ENCODE measurements at places on chromosomes 3 and 15.

- DNase-seq = no peak
These were observed 59.4 kb upstream of the IMPG2 start for GRCh38 chr3:101379658-101380376.

DNA sequence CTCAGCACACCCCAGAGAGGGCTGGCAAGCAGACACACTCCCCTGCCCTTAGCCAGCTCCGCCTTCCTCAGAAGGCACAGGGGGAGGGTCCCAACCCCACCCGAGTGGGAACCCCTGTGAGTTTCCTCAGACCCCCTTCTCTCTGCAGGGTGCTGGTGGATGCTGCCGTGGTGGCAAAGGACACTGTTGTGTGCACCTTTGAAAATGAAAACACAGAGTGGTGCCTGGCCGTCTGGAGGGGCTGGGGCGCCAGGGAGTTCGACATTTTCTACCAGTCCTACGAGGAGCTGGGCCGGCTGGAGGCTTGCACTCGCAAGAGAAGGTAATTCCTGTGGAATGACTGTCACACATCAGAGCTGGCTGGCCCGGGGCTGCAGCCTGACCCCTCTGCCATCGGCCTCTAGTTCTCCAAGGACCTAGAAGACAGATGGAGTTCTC, 149.4 kb downstream of the LRRK1 start:
- no peak for DNase-seq

GRCh38 chr3:190566043-190566933, 52.4 kb downstream of the IL1RAP start:
- no peak for DNase-seq

DNA sequence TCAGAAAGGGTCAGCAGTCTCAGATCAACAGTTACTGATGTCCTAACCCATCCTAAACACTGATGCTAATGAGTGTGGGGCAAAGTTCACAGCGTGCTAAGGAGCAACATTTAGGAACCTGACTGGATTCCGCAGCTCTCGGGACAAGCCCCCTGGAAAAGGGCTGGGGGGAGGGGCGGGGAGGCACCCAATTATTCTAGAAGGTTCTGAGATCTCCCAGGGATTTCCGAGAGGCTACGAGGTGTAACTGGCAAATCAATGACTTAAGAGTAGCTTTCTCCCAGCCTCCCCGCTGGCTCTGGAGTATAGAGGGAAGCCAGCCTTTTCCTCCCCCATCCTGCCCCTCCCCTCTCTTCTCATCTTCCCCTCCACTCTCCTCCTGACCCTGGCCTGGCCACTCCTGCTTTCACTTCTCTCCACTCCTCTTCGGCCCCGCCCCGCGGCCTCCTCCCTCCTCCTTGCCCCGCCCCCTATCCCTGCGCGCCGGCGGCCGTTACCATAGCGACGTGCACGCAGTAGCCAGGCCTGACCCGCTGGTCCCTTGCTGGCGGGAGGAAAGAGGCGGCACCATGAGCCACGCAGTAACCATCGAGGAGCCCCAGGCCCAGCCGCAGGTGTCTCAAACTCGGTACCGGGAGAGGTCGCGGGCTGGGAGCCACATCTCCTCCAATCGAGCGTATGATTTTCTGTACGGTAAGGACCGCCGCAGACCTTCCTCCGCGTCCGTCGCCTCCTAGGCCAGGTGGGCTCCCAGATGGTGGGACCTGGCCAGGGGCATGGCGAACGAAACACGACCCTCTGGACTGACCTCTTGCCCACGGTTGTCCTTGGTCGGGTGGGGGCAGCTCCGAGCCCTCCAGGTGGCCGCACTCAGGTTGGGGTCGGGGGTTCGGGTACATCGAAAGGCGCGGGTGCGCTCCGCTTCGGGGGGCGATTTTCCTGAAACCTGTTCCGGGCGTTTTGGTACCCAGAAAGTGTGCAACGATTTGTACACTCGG, at the start of gene CFAP91:
CFAP91 (plus strand) TSS at position 493 of the 998 bp plus-strand sequence; CDS start at position 570, 77 bp downstream.
- peak; percentile 91 for DNase-seq

DNA sequence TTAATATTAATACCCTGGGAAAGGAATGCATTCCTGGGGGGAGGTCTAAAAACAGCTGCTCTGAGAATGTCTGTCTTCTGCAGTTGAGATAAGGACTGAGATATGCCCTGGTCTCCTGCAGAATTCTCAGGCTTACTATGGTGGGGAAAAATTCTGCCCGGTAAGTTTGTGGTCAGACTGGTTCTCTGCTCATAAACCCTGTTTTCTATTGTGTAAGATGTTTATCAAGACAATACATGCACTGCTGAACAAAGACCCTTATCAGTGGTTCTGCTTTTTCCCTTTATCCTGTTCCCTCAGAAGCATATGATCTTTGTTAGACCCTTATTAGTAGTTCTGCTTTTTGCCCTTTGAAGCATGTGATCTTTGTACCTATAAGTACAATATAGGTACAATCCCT, 494.6 kb downstream of the CNTN6 start:
- DNase-seq = no peak

DNA sequence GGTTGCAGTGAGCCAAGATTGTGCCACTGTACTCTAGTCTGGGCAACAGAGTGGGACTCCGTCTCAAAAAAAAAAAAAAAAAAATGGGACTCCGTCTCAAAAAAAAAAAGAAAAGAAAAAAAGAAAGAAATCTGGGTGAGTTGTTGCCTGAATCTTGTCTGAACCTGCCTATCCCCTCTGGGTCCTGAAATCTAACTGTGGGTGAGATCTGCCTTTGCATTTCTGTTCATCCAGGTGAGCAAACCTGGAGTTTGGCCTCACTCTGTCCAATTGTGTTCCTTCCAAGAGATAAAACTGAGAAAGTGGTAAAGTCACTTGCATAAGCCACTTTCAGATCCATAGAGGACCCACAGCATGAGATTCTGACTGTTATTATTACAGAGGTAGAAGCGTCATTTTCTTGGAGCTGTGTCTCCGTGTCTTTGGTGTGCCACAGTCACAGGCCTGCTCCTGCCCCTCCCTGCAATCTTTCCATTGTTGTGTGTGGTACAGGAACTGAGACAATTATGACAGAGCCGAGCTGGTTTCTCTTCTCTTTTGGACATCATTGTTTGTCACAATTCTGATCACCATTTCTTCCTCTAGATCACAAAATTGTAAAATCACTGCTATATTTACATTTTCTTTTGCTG, 235.9 kb downstream of the LPP start:
- no peak for DNase-seq

DNA sequence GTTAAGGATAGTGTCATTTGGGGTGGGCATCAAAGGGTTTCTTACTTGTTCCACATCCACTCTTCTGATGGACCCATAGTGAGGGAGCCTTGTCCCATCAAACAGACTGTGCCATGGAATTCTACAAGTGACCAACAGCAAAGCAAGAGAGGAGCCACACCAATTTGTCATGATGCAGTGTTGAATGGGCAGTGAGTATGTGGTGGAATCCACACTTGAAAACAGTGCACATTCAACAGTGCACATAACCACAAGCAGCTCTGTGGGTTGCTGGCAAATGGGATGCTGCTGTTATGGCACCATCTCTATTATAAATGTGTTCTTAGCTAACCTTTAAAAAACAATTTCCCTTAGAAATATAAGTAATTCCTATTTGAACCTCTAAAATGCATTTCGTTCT, 52.5 kb upstream of the CPNE4 start:
- DNase-seq = no peak

DNA sequence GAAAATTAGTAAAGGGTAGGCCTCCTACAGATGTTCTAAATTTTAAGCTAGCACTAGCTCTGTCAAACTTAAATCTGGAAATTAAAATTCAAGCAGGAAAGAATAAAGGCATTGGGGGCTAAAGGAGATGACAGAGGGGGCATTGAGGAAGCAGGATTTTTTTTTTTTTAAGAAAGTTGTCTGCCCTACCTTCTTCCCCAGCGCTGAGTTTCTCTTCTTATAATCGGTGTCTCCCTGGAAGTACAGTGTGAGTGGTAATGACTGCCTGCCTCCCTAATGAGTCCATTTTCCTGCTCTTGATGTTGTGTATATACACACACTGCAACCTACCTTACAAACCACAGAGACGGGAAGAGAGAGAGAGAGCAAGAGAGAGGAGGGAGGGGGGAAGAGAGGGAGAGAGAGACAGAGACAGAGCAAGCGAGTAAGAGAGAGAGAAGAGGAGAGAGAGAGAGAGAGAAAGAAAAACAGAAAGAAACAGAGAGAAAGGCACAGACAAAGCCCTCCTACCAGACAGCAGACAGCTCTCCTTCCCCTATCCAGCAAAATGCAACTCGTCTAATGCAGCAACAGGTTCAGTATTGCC, 47.0 kb downstream of the ZBTB20 start:
- DNase-seq = no peak

GRCh38 chr3:185517387-185518130, 18.7 kb upstream of the TMEM41A start:
- DNase-seq = no peak

- DNase-seq = no peak
These were observed 40.2 kb downstream of the SLC9A9 start for GRCh38 chr3:143808030-143808429.

GRCh38 chr3:195203606-195204005, 67.4 kb downstream of the XXYLT1 start:
- DNase-seq = no peak

GRCh38 chr3:55341502-55342031, 145.5 kb downstream of the WNT5A start:
- no peak for DNase-seq

- no peak for DNase-seq
These were observed 34.5 kb downstream of the TGFBR2 start for GRCh38 chr3:30640851-30641250.

DNA sequence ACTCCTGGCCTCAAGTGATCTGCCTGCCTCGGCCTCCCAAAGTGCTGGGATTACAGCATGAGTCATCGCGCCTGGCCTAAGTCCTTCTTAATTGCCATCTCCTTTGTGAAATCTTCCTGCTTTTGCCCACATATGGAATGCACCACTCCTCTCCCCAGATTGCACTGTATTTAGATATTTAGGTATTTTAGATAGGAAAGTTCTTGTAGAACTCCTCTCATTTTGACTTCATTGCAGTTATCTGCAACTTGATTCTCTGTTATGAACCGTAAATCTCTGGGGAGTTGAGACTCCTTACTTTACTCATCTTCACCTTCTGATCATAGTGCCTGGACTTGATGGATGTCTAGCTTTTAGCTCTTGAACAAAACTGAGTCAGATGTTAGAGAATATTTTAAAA, 150.7 kb downstream of the AKAP13 start:
- no peak for DNase-seq

DNA sequence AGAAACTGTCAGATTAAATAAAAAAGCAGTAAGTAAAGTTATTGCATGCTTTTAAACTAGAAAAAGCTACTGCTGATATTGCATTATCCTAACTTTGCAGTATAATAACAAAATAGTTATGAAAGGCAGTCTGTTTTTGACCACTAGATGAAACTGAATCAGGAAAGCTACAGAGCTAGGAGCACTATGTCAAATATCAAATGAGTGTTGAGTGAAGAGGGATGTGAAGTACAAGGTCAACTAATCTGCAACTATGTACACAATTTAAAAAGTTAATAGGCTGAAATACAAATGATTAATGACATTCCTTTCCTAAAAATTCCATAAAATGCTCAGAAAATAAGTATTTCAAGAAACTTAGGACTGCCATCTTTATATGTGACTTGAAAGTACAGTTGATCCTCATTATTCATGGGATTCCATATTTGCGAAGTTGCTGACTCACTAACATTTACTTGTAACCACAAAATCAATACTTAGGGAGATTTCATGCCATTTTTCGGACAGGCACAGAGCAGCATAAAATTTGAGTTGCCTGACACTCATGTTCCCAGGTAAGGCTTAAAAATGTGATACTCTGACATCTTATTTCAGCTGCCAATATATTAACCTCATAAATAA, 34.5 kb downstream of the SLC4A7 start:
- no peak for DNase-seq

GRCh38 chr3:194711286-194711685, 25.6 kb downstream of the FAM43A start:
- DNase-seq = no peak

GRCh38 chr3:38368238-38368637, 21.7 kb downstream of the XYLB start:
- DNase-seq = no peak

GRCh38 chr15:101016581-101016980, 97.4 kb downstream of the LRRK1 start:
- no peak for DNase-seq

DNA sequence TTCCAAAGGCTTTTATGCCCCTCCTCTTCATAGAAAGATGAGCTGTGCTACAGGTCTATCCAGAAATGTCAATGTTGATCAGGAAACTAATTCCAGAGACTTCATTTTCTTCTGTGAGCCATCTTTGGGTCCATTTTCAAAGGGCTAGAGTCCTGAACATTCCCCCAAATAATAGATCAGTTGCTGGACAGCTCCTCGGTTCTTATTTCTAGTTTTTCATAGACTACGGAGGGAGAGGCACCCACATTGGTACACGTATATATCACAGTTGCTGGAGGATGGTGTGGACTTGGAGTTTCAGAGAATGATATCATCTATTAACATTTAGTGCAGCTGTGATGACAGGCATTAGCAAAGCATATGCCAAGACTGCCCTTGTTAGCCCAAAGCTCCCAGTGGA, 59.1 kb downstream of the AGBL1 start:
- DNase-seq = no peak

GRCh38 chr3:59381282-59381681, 331.5 kb upstream of the CFAP20DC start:
- DNase-seq = no peak

DNA sequence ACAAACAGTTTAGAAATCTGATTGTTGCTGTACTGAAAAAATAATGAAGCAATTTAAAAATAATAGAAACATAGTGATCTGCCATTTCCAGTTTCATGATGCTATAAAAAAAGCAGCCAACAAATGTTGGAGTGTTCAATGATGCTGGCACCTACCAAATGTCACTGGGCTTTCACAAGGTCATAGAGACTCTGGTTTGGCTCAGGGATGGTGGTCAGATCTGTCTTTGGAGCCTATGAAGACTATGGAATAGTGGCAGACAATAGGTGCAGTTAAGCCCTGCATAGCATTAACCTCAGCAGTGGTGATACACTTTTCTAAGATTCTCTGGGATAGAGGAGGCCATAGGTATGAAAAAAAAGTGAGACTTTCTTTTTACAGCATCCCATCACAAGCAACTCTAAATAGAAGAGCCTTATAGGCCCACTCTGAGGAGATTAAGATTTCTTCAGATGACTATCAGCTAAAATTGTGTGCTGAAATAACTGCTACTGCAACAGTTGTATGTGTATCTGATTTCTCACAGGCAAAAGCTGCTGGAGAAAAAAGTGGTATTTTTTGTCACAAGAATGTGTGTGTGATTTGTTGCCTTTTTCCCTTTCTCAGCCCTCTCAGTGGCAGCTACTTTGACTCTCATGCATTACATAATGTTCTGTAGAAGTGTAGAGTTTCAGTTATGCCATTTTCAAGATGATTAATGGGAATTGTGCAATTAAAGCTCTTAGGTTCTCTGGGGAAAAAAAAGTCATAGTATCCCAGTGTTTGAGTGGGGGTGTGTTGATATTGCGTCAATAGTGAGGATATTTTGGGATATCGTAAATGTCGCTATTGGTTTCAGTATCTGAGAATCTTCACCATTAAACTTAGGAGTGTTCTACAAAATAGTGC, 137.4 kb downstream of the MBNL1 start:
- peak; percentile 76 for DNase-seq

GRCh38 chr15:72368325-72368724, 7.5 kb downstream of the HEXA start:
- DNase-seq = no peak

- DNase-seq = no peak
These were observed 507.5 kb upstream of the TGFBR2 start for GRCh38 chr3:30098653-30099455.
